ENCODE measurements at places on chromosomes 2 and 18.

- no peak for DNase-seq
These were observed 260.0 kb downstream of the C1D start for GRCh38 chr2:67802824-67803223.

DNA sequence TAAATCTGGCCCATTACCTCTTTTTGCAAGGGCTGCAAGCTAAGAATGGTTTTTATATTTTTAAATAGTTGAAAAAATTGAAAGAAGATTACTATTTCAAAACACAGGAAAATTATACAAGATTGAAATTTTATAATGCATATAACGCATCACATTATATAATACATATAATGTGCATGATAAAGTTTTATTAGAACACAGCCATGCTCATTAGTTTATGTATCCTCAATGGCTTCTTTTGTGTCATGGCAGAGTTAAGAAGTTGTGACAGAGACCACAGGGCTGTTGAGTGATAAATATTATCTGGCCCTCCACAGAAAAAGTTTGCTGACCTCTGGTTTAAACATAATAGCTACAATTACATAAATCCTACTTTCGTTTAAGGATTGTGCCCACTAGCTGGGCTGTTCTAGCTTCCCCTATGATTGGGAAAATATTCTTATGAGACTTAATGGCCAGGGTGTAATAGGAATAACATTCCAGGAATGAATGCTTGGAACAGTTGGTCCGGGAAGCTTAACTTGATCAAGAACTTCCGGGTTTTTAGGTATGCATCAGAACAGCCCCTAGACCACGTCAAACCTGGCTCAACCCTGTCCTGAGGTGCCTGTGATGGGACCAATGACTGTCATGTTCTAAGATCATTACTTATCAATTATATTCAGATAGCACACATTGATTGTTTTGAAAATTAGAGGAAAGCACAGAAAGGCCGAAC is 98.7 kb upstream of the LPIN2 start:
- DNase-seq, result no peak

GRCh38 chr2:233833345-233833744 is 21.0 kb downstream of the HJURP start:
- DNase-seq, result no peak

DNA sequence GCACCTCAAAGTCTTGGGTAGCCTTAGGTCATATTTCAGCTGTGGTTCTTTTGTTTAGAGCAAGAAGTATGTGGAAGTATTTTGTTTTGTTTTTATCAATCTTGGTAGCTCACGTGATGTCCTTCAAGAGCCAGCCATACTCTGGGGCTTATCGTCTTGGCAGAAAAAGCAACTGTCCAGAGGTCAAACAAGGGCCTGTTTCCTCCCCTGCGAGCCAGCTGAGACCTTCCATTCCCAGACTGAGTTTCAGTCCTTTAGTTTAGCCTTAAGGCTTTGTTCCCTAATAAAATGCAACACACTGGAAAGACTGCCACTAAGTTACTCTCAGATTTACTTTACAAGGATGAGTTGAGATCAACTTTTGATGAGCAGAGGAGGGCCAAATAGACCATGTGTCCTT is 63.5 kb downstream of the TXNL1 start:
- DNase-seq, result no peak

DNA sequence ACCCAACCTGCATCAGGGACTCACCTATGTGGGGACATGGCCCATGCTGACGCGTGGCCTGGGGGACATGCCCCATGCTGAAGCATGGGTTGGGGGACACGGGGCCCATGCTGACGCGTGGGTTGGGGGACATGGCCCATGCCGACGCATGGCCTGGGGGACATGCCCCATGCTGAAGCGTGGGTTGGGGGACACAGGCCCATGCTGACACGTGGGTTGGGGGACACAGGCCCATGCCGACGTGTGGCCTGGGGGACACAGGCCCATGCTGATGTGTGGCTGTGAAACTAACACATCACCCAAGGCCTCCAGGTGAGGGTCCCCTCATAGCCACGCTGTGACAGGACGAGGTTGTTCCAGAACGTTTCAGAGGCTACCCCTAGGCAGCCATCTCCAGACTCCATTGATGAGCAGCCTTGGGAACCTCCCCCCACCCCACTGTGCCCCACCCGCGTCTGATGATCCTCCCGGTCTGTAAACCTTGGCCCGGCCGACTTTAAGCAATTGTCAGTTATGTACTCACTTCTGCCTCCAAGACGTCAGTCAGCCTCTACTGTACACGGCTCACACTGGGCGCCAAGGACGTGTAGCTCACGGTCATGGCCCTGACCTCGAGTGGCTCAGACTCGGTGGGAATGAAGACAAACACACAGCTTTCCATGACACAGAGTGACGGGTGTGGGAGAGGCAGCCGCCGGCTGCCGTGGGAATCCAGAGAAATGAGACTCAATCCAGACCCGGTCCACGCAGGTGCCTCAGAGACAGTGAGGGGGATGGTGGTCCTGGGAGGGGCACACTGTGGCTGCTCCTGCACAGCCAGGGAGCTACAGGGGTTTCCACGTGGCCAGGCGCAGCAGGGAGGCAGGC is 50.2 kb upstream of the SLC66A3 start:
- DNase-seq, result no peak

DNA sequence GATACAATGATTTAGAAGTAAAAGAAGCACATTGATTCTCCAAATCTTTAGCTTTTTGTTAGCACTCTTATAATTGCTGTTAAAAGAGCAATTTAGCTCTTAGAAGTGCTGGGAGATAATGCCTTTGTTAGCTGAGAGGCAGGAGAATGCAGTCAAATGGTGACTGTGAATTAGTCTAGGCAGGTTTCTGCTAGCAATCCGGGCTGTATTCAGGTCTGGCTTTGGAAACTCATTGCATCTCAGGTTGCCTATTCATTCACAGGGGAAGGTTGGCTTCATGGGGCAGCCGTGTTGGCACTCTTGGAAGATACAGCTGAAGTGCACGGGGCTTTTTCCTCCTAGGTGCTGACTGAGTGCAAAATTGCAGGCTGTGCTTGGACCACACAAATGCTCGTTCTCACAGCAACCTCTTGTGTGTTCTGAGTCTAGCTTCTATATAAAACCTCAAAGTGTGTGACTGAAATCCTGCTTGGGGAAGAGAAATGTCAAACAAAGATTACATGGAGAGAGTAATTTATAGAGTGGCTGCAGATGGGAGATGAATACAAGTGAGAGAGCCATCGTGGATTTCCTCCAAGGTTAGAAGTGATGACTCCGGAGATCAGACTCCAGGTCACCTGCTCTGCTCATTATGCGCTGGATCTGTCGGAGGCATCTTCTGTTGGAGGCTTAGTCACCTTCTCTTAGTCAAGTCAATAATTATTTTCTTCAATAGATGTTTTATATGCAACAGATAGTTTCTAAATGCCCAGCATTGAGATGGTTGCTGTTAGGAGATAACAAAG is 167.8 kb downstream of the PMAIP1 start:
- no peak for DNase-seq

DNA sequence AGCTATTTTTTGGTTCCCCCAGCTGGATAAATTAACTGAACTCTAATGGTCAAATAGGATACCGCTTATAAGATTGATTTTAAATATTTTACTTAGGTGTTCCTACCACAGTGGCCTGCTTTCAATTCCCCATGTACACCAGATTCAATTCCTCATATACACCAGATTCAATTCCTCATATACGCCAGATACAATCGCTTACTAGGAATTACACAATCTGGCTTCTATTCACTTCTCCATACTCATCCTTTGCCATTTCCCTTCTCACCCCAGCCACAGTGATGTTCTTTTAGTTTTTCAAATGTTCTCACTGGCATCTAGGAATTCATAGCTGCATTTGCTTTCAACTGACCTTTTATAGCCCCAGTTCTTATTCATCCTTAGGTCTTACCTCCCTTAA is 66.5 kb downstream of the SLC40A1 start:
- no peak for DNase-seq

All from stimulated activated CD8-positive, alpha-beta memory T cell treated with anti-CD3 and anti-CD28 coated beads, Interleukin-7, amount 100 ng/mL, for 1 hour (primary cell).